MM.1S (cell line): ENCODE measurements at places on chromosomes 3 and 15.
A peak's percentile ranks its signal among the peaks of the same experiment; 100 is the strongest.

DNA sequence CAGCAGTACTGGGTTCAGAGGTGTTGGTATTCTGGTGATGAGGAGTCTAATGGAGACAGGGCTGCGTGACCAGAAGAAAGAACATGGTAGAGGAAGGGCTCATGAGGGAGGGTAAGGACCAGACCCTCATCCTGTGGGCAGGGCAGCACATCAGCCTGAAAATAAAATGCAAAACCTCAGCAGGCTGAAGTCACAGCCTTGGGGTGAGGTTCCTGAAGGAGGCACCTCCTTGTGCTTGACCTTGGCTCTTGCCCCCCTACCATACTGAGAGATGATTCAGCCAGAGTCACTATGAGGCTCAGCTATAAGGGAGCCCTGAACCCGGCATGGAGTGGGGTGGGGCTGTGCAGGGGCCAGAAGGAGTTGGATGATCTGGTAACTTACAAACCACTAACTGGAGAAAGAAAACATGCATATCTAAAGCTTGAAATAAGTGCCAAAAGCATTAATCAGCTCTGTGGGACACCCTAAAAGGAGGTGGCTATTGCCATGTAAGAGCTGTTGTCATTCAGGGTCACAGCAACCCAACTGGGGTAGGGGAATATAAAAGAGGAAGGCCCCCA, 60.2 kb downstream of the CORO2B start:
- no peak for DNase-seq

GRCh38 chr3:196684548-196685407, 27.3 kb downstream of the CEP19 start:
- peak; percentile 89 for DNase-seq

DNA sequence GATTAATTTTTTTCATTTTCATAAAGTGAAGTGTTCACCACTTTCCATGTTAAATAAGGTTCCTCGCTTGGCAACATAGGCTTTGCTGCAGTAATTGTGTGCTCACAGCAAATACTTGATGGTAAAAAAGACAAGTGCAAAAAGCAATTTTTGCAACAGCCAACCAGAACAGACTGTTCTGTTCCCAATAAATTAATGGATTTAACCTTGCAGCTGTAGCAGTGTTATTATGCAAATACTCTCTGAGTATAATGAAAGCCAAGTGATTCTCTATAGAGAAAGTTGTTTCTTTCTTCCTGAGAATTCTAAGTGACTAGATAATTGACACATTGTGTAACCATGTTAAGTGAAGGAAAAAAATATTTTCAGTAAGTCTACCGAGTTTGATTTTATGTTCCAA, 183.7 kb upstream of the NAALADL2 start:
- DNase-seq: no peak

DNA sequence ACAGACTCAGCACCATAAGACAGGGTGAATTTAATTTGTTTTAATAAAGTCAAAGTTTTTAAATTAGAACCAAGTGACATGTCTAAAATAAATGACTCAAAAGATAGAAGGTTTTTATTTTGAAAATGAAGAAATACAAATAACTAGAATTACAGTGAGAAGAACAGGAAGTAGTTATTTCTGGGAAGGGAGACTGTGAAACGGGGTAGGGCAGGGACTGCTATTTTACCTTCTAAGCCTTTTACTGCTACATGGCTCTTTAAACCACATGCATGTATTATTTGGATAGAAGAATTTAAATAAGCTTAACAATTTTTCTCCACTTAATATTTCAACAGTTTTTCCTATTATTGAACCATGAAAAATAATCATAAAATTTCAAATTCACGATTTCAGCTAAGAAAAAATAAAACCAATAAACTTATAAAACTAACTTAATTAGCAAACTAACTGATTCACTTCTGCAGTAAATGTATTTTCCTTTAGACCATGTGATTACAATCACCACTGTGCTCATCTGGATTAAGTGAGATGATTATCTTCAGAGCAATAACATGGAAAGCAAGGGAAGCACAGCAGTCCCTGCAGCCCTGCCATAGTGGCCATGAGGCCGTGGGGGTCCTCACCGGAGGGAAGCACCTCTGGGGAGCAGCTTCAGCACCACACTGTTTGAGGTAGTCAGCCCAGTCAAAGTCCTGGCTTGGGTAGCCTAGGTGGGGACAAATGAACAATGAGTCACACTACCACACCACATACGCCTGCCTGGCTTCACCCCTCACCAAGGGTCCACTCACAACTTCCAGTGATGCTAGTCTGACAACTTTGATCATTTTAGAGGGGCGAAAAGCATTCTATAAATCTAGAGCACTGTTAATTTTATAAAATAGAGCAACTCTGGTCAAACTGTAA, 28.3 kb upstream of the STIMATE start:
- DNase-seq: no peak

DNA sequence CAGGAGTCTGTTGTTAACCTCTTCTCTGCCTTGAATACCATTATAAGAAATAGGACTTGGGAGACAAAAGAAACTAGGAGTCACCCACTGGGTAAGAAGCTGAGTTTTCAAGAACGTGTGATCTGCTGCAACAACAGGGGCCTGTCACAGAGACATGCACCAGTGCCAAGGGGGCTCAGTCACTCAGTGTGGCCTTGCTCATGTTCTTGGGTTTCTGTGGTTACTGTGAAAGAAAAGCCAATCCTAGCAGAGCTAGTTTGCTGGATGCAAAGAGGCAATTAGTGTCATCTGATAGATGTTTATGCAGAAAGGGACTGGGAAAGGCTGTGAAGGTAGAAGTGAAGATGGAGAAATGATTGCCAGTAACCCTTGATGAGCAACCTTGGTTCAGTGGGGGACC, 126.3 kb downstream of the IQCH start:
- DNase-seq: no peak

GRCh38 chr15:62125773-62126172, 39.3 kb downstream of the C2CD4B start:
- DNase-seq: no peak
